ENCODE measurements at places on chromosomes 2 and 18. TPM values are rescaled to one million over a fixed set of nuclear protein-coding genes. Genes with fewer than 3 reads are reported as not detected.

- DNase-seq = no peak
Observed at GRCh38 chr2:76930056-76930744, 592.0 kb downstream of the LRRTM4 start.

GRCh38 chr18:44258086-44258485 lies 422.6 kb upstream of the SETBP1 start:
- no peak for DNase-seq

DNA sequence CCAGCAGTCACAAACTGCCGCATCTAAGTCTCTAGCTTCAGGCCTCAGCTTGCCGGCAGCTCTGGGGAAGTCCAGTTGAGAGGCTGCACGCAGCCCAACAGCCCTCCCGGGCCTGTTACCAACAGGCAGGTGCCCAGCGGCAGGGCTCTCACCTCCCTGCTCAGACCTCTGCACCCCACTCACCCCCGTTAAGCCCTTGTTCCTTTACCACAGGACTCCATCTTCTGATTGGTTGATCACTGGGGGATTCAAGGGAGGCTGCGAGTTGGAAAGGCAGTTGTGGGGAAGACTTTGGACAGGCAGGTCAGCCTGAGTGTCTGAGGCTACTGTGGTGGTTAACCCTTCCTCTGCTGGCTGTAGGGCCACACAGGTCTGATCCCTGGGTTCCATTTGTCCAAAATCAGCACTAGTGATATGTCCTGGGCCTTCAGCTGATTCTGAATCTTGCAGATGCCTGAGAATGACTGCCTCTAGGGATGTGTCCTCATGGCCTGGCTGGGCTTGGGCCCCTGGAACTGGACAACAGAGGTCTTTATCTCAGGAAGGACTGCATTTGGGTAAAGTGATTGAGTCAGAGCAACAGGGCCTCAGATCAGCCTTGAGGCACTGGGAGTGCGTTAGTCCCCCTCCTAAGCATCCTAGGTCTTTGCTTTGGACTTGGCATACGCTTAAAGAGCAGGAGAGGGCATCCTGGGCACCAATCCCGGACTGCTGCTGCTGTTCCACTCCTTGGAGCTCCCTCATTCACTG lies 88.4 kb downstream of the APOB start:
- no peak for DNase-seq

GRCh38 chr18:63244607-63245006 lies 75.0 kb downstream of the BCL2 start:
- no peak for DNase-seq

DNA sequence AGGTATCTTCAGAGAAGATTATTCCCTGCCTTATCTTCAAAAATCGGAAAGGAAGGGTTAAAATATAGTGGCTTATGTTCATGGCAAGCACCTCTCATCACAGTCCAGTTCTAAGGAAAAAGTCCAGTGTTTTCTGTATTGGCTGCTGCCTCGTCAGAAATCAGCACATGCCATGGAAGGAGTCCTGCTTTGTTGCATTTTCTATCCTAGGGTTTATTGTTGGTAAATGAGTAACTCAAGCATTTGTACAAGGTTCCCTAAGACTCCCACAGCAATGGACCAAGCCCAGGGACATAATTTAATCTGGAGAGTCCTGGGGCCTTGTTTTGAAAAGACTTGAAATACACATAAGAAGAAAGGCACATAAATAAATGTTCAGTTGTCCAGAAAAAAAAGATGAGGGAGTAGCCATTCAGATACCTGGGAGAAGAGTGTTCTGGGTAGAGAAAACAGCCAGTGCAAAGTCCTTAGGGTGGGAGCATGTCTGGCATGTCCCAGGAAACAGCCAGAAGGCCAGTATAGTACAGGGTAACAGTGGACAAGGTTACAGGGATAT lies 26.4 kb downstream of the NBEAL1 start:
- DNase-seq = no peak

GRCh38 chr2:11925295-11926066 lies 179.0 kb downstream of the LPIN1 start:
- DNase-seq = no peak

DNA sequence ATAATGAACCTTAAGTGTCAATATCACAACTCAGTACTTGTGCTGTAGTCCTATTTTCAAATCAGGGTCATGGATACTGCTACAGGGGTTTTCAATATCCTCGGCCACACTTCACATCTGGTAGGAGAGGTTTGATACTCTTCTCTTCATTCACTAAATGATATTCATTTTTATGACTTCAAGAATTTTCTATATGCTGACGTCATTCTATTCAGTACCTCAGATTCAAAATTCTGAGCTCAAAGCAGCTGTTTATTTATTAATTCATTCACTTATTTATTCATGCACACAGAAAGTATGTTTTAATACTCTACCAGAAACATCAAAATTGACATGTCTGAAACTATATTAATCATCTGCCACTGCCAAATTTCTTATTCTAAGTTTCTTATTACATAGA lies 866.9 kb upstream of the LRRTM1 start:
- no peak for DNase-seq

DNA sequence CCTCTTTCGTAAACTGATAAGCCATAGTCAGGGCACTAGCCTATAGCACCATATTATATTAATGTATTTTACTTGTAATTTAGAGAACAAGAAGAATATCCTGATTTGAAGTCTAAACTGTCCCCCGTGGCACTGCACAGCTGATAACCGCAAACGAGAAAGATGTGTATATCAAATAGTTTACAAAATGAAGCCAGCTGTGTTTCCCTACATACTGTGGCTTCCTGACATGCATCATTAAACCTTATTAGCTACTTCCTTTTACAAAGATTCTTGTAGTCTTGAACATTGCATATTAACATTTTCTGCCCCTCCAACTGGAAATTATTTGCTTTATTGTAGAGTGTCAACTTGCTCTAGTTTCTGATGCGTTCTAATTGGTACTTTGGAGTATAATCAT lies 153.5 kb upstream of the NFATC1 start:
- no peak for DNase-seq

- DNase-seq = no peak
Observed at GRCh38 chr2:204265681-204266181, 279.5 kb upstream of the PARD3B start.

- DNase-seq = no peak
Observed at GRCh38 chr2:18396329-18397010, 164.0 kb downstream of the RDH14 start.

DNA sequence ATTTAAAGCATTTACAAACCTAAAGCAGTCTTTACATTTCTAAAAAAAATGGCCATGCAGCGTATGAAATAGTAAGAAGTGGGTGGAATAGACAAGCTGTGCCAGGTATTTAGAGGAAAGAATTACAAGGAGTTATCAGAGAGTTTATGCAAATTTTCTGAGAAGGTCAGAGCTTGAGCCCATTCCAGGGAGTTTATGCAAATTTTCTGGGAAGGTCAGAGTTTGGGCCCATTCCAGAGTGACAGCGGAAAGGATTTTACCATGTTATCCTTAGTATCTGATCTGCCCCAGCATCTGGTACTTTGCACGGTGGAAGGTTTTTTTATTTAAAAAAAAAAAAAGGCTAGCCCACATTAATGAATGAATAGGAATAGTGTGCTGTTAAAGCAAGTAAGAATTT lies 1.4 kb upstream of the DOK6 start:
- no peak for DNase-seq

DNA sequence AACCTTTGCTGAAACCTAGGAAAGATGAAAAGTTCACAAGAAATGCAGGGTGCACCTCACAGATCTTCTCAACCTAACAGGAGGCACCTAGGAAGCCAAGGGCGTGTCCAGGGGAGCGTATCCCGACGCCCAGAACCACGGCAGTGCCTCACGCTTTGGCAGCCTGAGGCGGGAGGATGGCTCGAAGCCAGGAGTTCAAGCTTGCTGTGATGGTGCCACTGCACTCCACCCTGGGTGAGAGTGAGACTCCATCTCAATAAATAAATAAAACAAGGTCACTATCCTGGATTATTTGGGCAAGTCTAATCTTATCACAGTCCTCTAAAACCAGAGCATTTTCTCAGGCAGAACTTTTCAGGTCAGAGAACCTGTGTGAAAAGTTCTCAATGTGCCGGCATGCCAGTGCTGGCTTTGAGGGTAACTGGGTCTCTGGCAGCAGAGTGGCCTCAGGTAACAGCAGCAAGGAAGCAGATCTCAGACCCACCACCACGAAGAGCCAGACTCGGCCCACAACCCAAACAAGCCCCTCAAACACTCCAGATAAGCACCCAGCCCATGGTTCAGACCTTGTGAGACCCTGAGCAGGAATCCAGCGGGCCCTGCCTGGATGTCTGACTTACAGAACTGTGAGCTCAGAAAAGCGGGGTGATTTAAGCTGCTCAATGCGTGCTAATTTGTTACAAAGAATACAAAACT lies 11.7 kb downstream of the HSBP1L1 start:
- DNase-seq = no peak

DNA sequence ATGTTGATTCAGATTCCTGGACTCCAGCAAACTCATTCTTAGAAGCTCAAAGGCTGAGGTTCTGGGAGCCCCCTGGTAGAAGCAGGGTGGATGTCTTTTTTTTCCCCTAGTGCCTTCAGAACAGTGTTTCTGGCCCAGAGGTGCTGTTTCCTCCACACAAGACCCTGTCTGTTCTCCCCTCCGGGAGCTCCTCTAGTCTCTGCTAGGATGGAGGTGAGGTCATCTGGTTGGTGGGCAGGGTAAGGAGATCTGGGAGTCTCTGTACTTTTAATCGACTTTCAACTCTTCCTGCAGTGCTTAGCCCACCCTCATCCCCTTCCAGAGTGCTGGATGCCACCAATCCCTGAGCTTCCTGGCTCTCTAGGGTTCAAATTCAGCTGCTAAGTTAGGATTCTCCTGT lies 192.0 kb downstream of the SH3BP4 start:
- no peak for DNase-seq

GRCh38 chr2:47905386-47906156 lies 727 bp downstream of the FBXO11 start:
- DNase-seq = peak; percentile 77

DNA sequence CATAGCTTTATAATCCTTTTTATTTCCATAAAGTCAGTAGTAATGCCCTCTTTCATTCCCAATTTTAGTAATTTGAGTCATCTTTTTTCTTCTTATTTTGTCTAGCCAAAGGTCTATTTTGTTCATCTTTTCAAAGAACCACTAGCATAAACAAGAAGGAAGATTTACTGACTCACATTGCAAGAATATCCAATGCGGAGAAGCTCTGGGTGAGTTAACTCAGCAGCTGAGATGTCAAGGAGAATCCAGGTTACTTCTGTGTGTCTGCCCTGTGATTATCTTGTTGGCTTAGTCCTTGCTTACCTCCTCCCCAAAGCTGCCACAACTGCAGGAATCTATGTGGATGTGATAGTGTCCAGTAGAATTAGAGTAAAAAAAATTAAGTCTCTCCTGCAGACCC lies 311.4 kb upstream of the NCKAP5 start:
- DNase-seq = no peak

DNA sequence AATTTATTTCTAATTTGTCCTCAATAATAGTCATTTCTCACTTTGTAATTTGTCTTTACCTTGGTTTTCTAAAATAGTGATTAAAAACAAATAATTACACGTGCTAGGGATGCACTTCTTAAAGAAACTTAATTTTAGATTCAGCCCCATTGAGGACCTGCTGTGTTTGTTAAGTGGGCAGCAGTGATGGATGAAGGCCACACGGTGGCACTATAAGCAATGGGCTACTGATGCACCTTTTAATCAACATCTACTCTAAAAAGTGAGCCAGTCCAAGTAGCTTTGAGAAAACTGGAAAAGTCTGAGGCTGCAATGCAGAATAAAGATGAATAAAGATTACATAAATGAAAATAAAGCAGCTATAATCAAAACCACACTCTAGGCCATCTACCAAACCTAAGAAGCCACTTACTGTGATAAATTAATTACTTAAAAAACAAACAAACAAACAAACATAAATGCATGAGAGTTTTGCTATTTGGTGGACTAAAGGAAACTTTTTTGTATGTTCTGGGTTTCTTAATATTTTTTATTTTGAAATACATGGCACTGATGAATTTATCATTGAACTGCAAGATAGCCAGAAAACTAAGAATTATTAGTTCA lies 89.3 kb downstream of the PDE11A start:
- DNase-seq = peak; percentile 73

DNA sequence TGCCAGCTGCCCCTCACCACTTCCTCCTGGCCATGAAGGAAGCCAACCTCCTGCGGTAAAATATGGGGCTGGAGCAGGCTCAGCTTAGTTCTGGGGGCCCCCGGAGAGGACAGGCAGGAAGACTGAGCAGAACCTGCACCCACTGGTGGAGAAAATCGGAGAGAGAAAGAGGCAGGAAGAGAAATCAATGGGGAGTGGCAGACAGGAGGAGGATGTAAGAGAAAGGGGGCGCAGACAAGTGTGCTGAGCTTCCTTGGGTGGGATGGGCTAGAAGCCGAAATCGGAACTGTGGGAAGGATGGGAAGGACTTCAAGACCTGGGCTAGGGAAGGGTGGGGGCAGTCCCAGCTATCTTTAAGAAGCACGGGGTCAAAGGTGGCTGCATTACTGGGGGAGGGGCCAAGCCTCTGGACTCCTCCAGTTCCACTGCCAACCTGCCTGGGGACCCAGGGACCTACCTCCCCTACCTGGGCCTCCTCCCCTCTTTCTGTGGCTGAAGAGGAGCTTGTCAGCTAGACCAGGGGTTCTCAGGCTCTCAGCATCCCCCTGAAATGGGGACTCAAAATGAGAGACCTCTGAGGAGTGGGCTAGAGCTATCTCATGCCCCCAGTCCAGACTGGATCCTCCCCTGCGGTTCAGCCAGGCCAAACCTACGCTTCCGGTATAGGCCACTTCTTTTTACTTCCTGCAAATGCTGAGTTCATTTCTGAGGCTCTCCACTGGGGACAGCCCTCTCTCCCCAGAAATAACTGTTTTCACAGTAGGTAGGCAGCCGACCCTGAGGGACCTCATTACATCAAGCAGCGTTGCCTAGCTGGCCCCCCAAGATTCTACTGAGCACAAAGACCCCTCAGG lies 33.6 kb upstream of the B3GNT7 start:
- no peak for DNase-seq

DNA sequence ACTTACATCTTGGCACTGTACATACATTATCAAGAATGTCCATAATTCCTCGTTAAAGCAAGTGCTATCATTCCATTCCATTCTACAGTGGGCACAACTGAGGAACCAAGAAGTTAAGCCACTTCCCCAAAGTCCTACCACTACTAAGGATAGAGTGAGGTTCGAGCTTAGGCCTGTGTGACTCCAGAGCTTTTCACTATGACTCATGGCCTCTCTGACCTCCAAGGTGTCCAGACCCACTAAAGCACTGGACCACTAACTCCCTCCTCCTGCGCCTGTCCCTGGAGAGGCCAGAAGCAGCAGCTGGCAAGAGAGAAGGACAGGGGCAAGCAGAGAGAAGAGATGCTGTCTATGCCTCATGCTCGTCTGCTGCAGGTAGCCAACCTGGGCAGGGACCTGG lies 117.0 kb downstream of the ZBTB7C start:
- no peak for DNase-seq

- no peak for DNase-seq
Observed at GRCh38 chr2:164984428-164984827, 29.1 kb upstream of the SLC38A11 start.

Gene IGFBP5
- total RNA-seq = 5.0 TPM

Gene ANKRD62
- not detected for total RNA-seq

Gene INPP4A
- total RNA-seq = 14.2 TPM

Gene TANK
- total RNA-seq = 60.1 TPM

Gene CRYGC
- not detected for total RNA-seq

Gene SPDYA
- total RNA-seq = 0.20 TPM

Gene LOXHD1
- not detected for total RNA-seq
